ENCODE measurements at places on chromosomes 11 and 22.

GRCh38 chr22:41223535-41223934 is 17.2 kb downstream of the CHADL start:
- DNase-seq: no peak

- DNase-seq: no peak
These were observed 133.8 kb upstream of the TRPC6 start for GRCh38 chr11:101717619-101718018.

DNA sequence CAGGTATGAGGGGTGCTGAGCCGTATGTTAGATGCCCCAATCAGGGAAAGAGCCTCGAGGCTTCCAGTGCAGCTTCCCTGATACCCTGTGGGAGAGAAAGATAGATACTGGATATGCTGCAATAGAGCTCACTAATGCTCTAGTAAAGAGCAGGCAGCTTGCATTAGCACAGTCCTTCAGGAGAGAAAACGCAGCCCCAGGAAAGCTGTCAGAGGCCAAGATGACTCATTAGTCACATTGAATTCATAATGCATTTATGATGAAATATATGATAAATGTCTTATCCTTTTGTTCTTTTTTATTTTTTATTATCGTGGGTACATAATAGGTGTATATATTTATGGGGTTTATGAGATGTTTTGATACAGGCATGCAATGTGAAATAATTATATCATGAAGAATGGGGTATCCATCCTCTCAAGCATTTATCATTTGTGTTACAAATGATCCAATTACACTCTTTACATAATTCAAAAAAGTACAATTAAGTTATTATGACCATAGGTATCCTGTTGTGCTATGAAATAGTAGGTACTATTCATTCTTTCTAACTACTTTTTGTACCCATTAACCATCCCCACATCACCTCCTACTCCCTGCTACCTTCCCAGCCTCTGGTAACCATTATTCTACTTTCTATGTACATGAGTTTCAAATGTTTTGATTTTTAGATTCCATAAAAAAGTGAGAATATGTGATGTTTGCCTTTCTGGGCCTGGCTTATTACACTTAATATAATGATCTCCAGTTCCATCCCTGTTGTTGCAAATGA is 94.5 kb upstream of the TOP3B start:
- no peak for DNase-seq

DNA sequence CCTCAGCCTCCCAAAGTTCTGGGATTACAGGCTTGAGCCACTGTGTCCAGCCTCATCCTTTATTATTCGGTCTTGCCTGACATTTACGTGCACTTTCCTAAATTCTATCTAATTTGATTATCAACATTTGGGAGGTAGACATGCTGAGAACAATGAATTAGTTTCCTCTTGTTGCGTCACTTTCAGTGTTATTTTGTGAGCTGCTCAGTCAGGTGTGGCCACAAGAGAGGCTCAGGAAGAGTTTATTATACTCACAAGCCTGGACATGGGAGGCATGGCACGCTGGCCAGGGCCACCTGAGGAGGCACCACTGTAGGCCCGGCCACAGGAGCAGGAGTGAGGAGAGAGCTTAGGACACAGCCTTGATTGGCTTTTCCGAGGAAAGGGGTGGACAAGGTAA is 59.7 kb upstream of the RBFOX2 start:
- DNase-seq: no peak

DNA sequence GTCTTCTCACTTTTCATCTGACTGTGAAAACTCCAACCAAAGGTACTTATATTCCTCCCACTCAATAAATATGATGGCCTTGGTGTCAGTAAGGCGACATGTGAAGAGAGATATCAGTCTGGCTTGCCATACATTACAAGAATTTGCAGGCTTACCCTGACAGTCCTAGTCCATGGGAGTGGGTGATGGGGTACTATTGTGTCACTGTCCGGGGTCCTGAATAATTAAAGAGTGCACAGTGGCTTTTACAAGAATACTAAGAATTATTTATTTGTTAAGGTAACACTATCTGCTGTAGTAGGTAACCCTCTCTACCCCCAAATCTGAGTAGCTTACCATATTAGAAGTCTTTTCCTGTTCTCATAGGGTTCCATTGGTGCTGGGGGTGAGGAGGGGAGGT is 23.1 kb upstream of the IZUMO1R start:
- DNase-seq: no peak

DNA sequence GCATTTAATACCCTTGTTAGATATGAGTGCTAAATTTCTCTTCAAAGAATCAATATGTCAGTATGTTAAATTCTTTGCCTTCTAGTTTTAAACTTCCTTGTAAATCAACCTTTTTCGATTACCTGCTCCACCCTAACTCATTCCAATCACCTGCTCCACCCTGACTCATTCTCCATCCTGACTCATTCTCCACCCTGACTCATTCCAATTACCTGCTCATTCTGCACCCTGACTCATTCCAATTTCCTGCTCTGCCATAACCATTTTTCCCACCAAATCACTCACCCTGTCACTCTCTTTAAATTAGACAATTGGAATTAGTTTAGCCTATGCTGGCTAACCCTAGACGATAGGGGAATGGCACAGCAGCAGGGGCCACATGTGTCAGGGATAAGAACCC is 519.5 kb upstream of the LRRC4C start:
- no peak for DNase-seq

DNA sequence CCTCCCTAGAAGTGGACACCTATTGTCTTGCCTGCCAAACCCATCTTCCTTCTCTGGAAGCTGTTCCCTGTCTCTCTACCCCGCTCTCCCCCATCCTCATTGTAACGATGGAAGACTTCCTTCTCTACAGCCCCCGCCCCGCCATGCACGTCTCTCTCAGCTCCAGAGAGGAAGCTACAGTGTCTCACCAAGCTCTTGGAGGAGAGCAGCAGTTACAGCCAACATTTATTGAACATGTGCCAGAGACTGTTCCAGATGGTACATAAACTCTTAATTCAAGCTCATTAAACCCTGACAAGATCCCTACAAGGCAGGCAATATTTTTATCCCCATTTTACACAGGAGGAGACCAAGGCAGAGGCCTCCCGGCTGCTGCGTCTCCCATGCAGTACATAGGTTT is 15.1 kb downstream of the MCHR1 start:
- no peak for DNase-seq

GRCh38 chr11:106176817-106177216 is 99.4 kb downstream of the AASDHPPT start:
- no peak for DNase-seq

- DNase-seq: no peak
These were observed 59.9 kb upstream of the RRAS2 start for GRCh38 chr11:14418801-14419417.

GRCh38 chr11:93537767-93538261 is 5.4 kb downstream of the SMCO4 start:
- no peak for DNase-seq

DNA sequence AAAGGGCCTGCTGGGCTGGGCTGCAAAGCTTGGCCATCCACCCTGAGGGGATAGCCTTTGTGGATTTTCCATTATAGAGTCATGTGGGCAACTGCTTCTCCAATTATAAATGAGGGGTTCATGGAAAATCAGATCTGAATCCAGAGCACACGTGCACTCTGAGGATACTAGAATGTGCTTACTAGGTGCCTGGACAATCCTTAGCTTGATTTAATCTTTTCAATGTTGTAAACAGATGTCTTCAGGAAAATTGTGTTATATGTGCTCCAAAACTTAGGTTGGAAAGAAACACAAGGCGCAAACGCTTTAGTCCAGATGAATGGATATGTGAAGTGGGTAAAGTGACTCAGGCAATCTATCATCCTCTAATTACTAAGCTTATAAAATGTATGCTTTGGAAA is 92.0 kb downstream of the SLC17A6 start:
- DNase-seq: no peak

DNA sequence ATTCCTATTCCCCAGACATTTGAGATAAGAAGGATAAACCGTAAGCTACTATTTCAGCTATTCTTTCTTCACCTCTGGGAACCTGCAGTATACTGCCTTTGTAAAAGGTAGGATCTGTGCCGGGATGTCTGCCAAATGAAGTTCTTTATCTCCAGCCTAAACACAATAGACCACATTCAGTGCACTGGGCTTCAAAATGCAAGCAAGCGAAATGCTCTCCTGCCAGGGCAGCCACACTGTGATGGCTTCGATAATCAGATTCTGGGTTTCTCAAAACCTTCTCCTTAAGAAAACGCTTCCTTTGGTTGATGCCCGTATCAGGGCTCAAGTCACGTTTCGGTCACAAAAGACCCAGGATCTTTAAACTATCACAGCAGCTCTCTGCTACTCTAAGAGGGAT is 299.5 kb upstream of the B3GAT1 start:
- no peak for DNase-seq

DNA sequence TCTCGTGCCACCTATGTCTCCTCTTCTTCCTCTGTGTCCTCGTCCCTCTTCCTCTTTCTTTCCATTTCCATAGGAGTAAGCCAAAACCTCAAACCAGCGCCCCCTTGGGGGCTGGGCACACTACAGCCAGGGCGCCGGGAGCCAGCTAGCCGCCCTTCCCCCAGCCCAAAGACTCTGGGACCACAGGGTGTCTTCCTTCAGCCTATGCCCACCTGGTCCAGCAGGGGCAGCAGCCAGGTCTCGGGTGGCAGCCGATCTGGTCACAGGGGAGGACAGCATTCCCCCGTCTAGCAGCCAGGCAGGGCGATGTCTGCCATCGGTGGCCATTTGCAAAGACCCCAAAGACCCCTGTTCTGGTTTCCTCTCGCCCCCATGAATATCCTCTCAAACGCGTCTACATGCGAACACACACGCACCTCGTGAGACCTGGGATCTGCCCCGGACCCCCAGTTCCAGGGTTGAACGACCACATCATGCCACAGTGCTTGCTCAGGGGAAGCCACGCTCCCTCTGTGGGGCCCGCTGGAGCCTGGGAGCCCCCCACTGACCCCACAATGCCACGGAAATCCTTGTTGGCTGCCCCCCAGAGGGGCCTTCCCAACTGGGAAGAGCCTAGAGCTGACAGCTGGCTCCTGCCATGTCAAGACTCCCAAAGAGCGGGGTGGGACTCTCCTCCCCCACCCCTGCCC is 546.0 kb upstream of the CCDC179 start:
- DNase-seq: no peak

GRCh38 chr11:69333879-69334278 is 39.9 kb downstream of the MYEOV start:
- no peak for DNase-seq

- no peak for DNase-seq
These were observed 128.6 kb upstream of the FGF3 start for GRCh38 chr11:69947793-69948255.

DNA sequence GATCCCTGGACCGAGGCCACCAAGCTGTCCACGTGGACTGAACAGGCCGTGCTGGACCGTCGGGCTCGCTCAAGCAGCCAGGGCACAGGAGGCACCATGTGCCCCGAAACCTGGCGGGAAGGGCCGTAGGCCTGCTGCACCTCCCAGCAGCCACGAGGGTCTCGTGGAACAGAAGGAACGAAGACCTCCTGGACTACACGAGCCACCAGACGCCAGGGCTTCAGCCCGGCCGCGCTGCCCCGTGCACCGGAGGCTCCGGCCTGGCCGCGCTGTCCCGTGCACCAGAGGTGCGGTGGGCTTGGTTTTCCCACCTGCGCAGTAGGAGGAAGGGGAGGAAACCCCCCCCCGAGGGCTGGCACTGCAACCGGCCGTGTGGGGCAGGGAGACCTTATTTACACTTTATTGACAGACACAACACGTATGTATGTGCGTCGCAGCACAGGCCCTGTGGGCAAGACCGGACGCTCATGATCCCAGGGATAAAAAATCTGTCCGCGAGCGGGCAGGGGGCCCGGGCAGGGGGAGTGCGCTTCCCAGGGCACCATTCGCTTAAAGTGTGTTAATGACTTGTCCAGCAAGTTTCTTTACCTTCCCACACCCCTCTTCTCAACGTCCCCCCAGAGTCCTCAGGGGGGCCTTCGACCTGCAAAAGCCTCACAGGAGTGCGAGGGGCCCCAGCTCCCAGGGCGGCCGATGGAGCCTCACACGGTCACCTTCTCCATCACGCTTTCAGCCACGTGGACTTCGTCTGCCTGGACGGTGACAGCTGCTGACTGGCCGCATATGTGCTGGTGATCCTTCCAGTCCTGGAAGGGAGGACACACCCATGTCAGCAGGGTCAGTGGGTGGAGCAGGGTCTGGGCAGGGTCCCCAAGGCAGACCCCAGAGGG is 7.0 kb downstream of the DRD4 start:
- DNase-seq: no peak

- no peak for DNase-seq
These were observed 4.8 kb downstream of the POU2F3 start for GRCh38 chr11:120244476-120245365.

DNA sequence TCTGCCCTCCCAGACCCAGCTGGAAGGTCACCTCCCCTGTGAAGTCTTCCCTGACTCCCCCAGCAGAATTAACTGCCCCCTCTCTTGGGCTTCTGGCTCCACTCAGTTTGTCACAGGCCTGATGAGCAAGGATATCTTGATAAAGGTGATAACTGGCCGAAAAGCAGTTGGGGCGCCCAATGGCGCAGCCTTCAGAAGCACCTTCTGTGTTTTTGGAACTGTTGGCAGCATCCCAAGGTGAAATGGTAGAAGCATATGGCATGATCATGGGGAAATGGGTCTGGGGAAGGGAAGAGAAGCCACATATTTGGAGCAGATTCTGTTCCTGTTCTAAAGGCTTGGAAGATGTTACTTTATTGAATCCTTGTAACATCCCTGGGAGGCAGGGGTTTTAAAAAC is 2.8 kb upstream of the TAB1 start:
- DNase-seq: no peak

- no peak for DNase-seq
These were observed 13.0 kb downstream of the C11orf86 start for GRCh38 chr11:66987924-66988637.

DNA sequence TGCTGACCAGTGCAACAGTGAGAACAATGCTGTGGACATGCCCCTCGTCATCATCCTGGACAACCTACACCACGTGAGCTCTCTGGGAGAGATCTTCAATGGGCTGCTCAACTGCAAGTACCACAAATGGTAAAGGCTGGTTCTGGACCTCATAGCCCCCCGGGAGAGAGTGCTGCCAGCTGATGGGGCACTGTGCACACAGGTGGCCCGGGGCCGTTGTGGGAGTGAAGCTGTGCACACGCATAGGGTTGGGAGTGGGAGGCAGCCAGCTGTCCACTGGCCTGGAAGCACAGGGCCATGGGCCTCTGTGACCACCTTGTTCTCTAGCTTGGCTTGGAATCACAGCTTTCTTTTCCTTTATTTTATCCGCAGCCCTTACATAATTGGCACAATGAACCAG is 57.0 kb downstream of the DBX1 start:
- no peak for DNase-seq

DNA sequence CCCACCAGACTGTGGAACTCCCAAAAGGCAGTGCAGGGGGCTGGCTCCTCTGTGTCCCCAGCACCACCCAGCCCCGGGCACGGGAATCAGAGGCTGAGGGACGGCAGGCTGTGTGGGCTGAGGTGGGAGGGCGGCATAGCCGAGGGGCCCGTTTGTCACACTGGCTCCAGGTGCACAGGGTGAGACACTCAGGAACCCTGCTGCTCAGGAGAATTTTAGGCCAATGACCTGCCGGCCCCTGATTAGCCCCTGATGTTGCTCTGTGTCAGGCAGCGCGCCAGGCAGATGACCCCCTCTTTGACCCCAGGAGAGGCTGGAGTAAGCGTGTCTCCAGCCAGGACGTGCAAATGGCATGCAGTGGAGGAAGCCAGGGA is 52.7 kb downstream of the RTL6 start:
- DNase-seq: no peak
